ENCODE measurements at places on chromosomes 3 and 15.
A peak's percentile ranks its signal among the peaks of the same experiment; 100 is the strongest.

DNA sequence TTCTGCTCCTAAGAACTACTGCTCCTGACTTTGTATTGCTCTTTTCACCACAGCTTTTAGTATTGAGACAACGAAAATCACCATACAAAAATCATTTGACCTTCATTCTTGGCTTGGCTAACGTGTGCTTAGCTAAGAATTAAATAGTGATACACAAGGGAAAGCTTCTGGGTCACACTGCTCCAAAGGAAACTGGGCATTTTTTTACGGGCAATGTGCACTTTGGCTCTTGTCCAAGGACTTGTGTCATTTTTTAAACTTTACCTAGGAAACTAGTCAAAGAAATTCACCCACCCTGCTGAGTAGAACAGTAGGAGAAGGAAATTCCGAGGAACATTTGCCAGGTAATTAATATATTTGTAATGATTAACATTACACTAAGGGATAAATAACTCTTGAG lies 19.8 kb downstream of the WDR72 start:
- DNase-seq = no peak

GRCh38 chr3:14410503-14411165 lies 8.2 kb downstream of the SLC6A6 start:
- DNase-seq = no peak

- no peak for DNase-seq
Observed at GRCh38 chr3:127749787-127750225, 72.5 kb downstream of the MGLL start.

DNA sequence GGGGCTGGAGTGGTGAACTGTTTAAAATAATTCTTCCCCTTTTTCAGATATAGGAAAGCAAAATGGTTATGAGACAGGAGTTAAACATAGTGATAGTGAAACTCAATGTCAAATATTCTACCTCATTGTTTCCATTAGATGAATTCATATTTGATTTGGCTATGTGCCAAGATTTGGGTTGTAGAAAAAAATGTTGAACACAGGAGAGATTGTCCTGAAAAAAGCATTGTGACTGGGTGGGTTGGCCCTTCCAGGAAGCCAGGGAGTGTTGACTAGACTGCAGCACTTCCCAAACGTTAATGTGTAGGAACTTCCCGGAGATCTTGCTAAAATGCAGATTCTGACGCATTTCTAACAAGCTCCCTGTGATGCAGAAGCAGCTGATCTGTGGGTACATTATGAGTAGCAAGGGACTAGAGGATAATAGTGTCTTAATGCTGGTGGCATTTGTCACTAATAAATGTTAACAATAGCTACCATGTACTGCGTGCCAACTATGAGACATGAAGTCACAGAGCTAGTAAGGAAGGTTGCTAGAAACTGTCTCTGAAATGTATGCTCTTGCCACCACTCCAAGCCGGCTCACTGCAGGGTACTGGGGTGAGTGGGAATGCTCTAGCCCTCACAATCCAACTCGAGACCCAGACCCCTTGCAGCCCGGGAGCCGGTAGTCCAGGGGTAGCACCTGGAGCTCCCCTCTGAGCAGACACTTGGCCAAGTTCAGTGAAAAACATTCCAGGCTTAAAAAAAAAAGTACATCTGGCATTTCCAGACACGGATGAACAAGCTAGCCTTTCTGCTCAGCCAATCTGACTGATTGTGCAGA lies 120.6 kb downstream of the CD47 start:
- peak; percentile 42 for DNase-seq

- no peak for DNase-seq
Observed at GRCh38 chr3:76025561-76025960, 240.2 kb upstream of the ZNF717 start.

- no peak for DNase-seq
Observed at GRCh38 chr3:119664370-119664769, 4.0 kb upstream of the POPDC2 start.

GRCh38 chr15:44066211-44066827 lies 128.8 kb downstream of the FRMD5 start:
- DNase-seq = peak; percentile 33

DNA sequence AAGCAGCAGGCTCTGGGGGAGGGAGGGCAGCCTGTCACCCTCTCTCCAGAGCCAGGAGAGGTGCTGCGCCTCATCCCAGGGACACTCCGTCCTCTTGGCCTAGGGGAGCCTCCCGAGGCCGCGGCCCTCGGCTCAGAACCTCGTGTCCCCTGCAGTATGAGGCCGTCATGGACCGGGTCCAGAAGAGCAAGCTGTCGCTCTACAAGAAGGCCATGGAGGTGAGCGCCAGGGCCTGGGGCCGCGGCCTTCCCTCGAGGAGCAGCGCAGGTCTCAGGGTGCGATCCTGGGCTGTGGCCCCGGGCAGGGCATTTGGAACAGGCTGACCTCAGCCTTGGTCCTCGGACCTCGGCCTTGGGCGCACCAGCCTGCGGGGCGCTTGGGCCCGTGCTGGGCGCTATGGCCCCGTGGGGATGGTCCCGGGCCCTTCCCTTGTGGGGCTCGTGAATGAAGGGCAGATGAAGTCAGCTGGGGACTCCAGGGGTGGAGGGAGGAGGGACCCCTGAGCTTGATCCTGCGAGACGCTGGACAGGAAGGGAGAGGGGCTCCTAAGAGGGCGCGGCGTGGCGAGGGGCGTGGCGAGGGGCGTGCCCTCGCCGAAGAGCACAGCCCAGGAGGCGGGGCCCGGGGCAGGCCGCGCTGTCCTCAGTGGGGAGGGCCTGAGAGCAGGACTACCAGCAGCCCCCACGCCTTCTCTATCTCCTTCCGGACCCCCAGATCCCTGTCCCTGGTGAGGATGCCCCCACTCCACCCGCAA lies 32.9 kb downstream of the PSTPIP1 start:
- DNase-seq = no peak

GRCh38 chr15:89131731-89132130 lies 43.5 kb downstream of the ABHD2 start:
- no peak for DNase-seq

DNA sequence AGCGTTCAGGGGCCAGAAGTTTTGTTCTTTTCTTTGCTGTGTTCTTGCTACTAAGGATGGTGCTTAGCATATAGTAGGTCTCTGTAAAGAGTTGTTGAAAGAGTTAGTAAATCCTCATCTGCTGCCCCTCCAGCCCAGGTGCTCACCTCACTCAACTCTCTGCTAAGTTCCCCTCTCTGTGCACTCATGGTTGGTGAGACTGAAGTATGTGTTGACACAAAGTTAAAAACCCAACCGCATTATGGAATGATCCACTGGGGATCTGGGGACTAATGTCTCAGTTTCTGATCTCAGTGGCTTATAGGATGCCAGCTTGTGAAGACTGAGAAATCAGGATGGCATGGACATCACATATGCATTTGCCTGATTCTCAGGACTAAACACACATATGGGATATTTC lies 13.8 kb downstream of the RYR3 start:
- DNase-seq = no peak

DNA sequence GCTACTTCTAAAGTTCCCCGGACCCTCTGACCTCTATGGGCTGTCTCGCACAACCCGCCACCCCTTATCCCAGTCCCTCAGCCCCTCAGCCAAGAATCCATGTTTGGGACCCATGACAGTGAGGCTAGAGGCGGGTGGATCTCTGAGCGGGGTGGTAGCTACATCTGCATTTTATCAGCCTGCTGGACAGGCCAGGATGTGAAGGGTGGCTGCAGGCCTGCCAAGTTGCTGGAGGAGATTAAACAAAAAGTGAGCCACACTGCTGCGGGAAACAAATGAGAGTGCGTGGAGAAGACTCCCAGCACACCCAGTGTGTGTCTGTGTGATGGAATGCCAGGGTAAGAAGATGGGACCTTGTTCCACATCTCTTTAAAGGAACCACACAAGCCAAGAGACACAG lies 51.1 kb upstream of the SPATA12 start:
- no peak for DNase-seq

DNA sequence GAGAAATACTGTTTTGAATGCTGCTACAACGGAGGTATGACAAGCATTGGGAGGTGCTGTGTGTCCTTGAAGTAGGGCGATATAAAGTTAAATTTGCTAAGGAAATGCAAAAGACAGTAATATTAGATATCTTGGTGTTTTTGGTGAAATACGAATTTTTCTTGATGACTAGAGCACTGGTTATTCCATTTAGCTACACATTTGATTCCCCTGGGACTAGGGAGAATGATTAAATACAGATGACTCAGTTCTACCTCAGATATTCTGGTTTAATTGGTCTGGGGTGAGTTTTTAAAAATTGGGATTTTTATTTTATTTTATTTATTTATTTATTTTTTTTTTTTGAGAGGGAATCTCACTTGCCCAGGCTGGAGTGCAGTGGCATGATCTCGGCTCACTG lies 18.7 kb upstream of the GADL1 start:
- no peak for DNase-seq

DNA sequence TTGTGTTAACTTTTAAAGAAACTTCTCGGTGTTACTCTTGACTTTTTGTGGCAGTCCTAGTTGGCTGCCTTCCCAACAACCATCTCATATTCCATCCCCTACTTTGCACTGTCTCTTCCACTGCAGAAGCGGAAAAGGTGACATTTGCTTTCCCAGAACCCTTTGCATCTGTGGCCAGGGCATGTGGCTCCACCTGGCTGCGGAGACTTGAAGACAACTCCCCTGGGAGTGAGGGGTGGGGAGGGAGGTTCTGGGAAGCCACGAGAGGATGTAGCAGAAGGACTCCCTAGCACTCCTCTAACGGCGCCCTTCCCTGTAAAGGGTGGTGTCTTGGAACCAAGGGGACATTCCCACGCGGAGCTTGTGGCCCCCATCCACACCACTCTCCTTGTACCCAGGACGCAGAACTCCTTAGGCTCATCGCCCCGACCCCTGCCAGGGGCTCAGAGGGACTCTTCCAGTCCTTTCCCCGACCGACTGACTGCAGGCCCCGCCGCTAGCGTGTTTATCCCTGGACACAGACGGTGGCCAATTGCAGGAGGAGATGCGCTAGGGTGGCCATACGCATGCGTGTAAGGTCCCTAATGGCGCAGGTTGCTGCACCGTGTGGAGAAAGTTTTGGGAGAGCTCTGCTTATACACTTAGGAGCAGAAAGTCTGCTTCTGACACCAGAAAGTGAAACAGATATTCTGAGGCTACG lies 33.2 kb upstream of the SECISBP2L start:
- DNase-seq = no peak

- no peak for DNase-seq
Observed at GRCh38 chr15:45704329-45705249, 69.8 kb downstream of the SQOR start.

DNA sequence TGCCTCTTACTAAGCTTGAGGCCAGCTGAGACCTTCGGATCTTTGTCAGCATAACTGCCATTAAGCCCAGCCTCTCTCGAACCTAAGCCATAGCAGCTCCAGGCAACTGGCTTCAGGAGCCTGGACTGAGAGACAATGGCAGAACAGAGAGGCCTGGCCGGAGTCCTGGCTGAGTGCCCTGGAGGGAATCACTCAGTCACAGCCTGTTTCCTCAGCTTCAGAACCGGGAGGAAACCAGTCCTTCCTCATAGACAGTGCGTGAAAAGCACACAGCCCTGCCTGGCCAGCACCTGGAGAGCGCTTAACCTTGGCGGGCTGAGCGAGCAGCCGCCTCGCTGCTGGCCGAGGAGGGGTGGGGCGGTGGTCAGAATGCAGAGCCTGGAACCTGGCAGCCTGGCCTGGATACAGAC lies 21.6 kb downstream of the RNU5B-1 start:
- no peak for DNase-seq

- DNase-seq = no peak
Observed at GRCh38 chr3:47374587-47374986, 6.2 kb upstream of the PTPN23 start.

DNA sequence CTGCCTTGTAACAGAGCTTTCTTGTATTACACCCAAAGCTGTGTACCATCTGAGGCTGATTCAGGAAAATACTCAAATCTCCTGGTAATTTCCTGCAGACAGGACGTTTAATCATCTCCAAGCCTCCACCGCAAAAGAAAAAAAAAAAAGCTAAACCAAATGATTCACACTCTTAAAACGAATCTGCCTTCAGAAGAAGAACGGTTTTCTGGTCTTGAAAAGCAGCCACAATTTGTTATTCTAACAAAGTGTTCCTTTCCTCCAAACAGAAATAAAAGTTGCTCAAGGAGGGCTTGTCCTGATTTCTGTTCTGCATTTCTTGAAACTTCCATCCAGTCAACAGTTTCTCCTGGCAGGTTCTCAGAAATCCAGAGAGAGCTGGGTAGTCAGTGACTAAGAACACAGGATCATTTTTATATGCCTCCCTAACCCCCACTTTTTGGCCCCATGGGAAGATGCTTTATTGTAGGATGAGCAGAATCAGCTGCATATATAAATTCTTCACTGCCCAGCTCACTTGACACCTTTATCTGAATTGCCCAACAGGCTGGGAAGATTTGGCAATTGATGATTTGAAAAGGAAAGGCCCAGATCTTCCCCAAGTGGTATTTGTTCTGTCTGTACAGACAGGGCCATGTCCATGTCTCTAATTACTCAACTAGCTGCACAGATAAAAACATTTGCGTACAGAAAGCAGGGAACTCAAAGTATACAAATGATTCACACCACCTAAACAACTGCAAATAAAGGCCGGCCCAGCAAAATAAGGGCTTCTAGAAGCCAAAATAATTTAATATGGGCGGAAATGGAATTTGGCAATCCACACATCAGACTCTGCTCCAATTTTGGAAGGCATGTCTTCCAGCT lies 41.0 kb upstream of the PRICKLE2 start:
- no peak for DNase-seq

DNA sequence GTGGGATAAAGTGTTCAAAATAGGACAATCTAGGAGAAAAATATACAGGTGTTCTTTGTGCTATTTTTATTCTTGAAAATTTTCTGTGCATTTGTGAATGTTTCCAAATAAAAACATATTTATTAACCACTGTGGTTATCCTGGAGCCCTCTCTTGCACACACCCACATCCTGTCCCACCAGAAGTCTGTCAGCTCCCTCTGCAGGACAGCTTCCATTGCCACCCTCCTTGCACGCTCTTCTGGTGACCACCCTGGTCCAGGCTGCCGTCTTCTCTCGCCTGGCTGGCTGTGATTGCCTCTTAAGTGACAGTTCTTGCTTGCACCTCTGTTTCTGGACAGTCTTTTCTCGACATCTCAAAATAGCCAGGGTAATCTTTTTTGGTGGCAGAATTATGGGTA lies 394.0 kb downstream of the LRTM1 start:
- no peak for DNase-seq

- DNase-seq = no peak
Observed at GRCh38 chr3:125428216-125428830, 53.2 kb upstream of the ZNF148 start.

GRCh38 chr15:67290319-67290718 lies 35.7 kb downstream of the IQCH start:
- DNase-seq = no peak

- DNase-seq = no peak
Observed at GRCh38 chr3:138389841-138390581, 41.6 kb downstream of the MRAS start.

GRCh38 chr3:65560133-65560532 lies 478.6 kb downstream of the MAGI1 start:
- no peak for DNase-seq

DNA sequence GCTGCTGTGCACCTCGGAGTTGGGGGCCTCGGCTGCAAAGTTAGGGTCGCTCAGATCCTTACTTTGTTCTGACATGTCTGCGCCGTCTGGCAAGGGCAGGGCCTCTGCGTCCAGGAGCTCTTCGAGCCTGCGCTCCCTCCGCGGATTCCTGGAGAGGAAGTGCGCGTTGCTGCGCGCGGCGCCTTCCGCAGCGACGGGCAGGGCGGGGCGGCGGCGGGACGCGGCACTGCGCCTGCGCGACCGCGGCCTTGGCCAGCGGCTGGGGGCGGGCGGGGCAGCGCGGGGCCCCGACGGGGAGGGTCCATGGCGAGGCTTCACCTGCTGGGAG lies at the start of gene NDN:
Gene NDN (minus strand): TSS at position 163 of the 328 bp plus-strand sequence. CDS start 88 bp downstream, at position 75.
- no peak for DNase-seq

GRCh38 chr3:22585911-22586310 lies 617.2 kb upstream of the UBE2E2 start:
- peak; percentile 71 for DNase-seq

Data from NCI-H1105 (cell line).